H4 (cell line): ENCODE measurements at places on chromosomes 1 and 21. TPM values are rescaled to one million over a fixed set of nuclear protein-coding genes. Genes with fewer than 3 reads are reported as not detected.

Gene LCE1E
- not detected in 2 replicates for total RNA-seq

Gene ERICH3
- 0.29 TPM in 1 of 2 replicates, not detected in the other for total RNA-seq

Gene LAMB3
- 1.3 and 1.8 TPM in 2 replicates for total RNA-seq

Gene CYP4A11
- total RNA-seq, result not detected in 2 replicates

Gene FAM229A
- total RNA-seq, result 0.12 and 0.16 TPM in 2 replicates

Gene CSMD2
- not detected in 2 replicates for total RNA-seq
